ENCODE measurements at places on chromosomes 6 and 20. TPM values are rescaled to one million over a fixed set of nuclear protein-coding genes. Genes with fewer than 3 reads are reported as not detected.

Gene GINS1
- polyA plus RNA-seq, result not detected

Gene TMEM200A
- not detected for polyA plus RNA-seq

Gene DEF6
- polyA plus RNA-seq, result 0.66 TPM

Gene RSPH9
- polyA plus RNA-seq, result not detected

Gene WFDC12
- not detected for polyA plus RNA-seq

Gene HLA-DPA1
- 0.92 TPM for polyA plus RNA-seq
